ENCODE measurements at places on chromosomes 7 and 10.

DNA sequence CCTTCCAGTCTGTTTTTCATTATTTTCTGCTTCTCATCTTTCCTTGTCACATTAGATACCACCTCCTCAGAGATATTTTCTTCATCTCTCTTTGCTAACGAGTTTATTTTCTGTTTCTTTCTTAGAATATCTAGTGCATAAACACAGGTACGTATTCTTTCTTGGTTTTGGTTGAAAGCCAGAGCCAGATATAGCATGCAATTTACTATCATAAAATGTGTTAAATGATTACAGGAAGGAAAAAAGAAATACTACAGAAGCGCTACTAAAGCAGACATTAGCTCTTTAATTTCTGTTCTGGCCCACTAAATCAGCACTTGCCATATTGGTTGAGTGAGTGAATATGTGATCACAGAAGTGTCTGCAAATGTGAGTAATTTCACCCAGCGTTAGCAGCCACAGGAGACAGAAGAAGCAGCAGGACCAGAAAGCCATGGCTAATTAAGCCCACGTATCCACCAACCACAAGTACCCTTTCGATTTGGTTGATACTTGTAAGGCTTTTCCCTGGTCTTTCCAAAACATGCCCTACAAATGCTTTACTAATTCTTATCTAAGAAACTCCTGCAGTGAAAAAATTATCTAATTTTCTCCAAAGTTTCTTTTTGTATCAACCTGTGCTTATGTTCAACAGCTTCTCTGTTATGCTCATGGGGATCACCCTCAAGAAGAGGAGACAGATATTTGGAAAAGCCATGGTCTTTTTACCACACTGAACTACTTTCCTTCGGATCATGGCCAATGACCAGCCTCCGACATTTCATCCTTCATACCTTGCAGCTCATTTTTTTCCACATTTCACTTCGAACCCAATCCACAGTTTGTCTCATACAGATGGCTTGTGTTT, 23.1 kb upstream of the MACC1 start:
- no peak for DNase-seq

DNA sequence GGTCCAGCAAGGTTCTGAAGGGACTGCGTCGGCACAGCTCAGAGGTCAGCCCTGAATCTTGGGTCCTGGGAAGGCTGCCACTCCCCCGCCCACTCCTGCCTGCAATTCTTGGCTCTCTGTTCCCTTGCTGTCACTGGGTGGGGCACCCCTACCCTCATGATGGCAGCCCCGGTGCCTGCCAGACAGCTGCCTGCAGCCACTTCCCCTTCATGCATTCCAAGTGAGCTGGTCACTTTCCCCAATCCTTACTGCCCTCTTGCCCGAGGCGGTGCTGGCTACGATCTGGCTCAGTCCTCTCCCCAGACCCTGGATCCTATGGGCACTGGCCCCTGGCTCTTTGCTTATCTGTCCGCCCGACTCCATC, 14.2 kb downstream of the MYL10 start:
- peak; percentile 86 for DNase-seq

GRCh38 chr7:98779800-98780587, 89.8 kb downstream of the TMEM130 start:
- DNase-seq, result no peak

- no peak for DNase-seq
These were observed 125.5 kb downstream of the CLEC2L start for GRCh38 chr7:139648941-139649425.

DNA sequence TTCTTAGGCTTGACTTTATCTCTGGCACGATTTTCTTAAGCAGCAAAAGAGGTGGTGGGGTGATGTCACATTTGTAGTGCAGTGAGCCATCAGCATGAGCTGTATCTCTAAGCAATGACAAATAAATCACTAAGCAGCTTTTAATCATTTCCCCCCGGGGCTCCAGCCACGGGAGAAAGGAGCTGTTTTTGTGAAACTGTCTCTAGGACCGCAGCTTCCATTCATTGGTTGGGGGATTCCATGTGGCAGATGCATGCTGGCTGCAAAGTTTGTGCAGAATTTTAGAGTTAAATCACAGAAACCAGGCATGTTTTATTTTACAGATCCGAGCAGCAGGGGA, 464 bp downstream of the KIAA1217 start:
- no peak for DNase-seq

- no peak for DNase-seq
These were observed 20.2 kb upstream of the IKZF1 start for GRCh38 chr7:50284296-50284695.

- DNase-seq, result no peak
These were observed 90.1 kb downstream of the GRM3 start for GRCh38 chr7:86733783-86734182.

DNA sequence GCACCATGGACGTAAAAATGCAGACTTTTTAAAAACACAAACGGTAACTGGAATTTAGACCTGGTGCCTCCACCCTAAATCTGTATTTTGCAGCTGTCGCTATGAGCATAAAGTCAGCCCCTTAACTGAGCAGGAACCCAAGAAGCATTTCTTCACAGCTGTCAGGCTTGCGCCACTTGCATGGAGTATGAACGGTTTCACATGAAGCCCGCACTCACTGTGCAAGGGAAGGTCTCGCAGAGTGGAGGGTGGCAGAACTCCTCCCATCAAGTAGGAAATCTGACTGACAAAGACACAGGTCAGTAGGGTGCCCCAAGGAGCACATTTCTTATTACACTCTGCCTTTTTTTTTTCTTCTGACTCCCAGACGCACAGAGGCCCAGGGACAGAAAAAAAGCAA, 58.5 kb downstream of the ELMO1 start:
- DNase-seq, result no peak

DNA sequence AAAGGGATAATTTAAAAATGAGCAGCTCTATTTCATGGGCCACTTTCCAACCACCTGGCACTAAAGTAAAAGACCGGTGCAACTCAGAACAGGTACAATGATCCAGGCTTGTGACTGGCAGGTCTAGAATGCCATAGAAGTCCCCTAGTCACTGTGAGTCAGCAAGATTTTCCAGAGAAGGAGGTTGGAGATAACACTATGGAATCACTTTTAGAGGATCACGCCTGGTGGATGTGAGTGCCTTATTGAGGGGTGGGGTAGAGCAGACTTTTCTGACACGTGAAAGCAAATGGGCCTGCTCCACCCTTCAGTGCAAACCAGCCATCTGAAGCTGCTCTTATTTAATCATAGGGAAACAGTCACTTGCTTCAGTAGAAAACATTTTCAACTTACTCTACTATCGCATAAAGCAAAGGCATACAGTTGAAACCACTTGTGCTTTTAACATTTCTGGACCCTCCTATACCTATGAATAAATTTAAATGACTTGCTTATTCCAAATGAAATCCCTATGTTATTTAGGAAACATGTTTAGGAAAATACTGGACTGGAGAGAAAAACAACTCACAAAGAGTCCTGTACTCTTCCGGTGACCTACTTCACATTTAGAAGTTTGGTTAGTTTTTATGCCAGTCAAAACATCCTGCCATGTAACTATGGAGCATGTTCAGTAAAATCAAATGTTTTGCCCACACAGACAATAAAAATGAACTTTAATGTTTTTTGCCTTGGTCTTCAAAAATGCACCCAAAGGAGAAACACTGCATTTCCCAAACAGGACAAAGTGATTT, 21.5 kb upstream of the AKR1C1 start:
- DNase-seq, result no peak

DNA sequence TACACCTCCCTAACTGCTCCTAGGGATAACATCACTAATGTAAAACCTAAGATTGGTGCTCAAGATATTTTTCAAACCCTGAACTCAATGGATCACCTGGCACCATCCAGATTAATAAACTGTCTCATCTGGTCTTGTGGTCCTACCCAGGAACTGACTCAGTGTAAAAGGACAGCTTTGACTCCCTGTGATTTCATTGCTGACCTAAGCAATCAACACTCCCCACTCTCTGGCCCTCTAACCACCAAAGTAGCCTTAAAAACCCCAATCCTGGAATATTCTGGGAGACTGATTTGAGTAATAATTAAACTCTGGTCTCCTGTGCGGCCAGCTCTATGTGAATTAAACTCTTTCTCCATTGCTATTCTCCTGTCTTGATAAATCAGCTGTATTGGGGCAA, 6.2 kb upstream of the USP54 start:
- DNase-seq, result no peak

DNA sequence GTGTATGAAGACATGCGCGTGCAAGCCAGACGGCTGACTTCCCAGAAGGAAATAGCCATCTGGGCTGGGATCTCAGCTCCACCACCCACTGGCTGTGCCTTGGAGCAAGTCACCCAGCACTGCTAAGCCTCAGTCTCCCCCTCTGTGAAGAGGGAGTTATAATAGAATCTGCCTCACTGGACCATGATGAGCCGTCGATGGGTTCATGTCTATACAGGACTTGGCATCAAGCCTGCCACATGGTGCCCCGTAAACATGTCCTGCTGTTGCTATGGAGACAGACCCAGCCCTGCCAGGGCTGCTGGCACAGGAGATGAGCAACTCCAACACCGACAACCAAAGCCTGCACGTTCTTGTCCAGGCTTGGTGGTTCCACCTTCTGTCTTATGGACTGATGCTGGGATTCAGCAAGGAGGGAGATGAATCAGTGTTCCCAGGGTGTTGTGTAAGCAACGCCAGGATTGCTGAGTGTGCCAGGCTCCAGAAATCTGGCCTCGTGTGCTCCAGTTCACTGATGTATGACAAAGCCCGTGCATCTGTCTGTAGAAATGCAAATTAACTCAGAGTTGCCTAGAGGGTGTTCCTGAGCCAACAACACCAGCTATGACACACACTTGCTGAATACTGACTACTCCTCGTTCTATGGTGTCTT, 5.6 kb downstream of the GPR15LG start:
- peak; percentile 70 for DNase-seq

- no peak for DNase-seq
These were observed 74.4 kb downstream of the SEPTIN7 start for GRCh38 chr7:35875292-35875691.

DNA sequence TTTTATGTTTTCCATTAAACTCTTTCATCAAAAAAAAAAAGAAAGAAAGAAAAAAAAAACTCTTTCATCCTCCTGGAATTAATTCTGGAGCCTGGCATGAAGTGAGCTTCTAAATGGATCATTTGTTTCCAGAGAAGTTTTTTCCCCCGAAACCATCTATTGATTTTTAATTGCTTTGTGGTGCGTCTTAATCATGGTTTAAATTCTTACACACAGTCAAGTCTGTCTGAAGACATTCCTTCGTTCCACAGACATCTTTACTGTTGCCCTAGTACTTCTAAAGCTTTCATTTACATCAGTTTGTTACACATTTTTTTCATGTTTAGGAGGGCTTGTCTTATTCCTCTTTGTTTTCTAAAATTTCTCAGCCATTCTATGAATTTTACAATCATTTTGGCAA, 493.4 kb upstream of the FOXK1 start:
- DNase-seq, result no peak

DNA sequence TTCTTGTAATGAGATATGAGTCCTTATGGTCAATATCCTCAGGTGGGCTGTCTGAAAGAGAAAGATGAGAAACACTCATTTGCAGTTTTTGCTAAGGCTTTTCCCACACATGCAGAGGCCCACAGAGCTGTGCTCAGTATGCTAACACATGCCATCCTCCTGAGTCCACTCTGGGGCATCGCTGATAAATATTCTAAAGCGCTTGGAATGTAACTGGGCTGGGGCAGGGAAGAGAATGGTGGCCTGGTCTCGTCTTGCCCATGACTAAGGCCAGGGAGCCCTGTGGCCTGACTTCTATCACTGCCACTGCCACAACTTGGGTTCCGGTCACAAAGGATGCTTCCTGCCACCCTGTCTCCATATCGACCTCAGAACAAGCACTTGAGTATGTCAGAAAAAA, 199.7 kb upstream of the FRMD4A start:
- no peak for DNase-seq

GRCh38 chr10:101052285-101052684, 9.5 kb upstream of the KAZALD1 start:
- no peak for DNase-seq

DNA sequence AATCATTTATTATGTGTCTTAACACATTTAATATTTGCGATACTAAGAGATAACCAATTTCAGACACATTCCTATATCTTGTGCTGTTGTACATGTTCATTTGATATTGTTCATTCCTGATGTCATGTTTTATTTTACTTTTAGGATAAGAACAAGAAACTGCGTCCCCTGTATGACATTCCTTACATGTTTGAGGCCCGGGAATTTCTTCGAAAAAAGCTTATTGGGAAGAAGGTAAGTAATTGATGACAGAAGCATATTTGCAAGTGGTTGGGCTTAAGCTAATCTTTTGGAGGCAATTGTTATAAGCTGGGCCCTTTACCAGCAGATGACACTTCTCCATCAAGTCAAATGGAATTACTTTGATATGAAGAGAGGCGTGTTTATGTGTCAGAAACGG, 155.3 kb downstream of the SND1 start:
- no peak for DNase-seq

DNA sequence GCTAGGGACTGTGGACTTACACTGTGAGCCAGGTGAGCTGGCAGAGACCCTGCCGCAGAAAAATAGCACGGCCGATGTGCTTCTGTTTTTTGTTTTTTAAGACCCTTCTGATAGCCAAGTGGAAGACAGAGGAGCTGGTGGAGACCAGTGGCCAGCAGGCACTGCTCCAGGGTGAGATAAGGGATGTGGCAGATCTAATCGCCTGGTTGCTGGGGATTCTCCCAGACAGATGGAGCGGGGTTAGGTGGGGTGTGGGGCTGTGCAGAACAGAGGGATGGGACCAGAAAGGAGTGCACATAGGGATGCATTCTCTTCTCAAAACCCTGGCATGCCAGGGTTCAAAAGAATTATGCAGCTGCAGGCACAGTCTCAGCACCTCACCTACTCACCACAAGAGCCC, 82.2 kb downstream of the VOPP1 start:
- no peak for DNase-seq

DNA sequence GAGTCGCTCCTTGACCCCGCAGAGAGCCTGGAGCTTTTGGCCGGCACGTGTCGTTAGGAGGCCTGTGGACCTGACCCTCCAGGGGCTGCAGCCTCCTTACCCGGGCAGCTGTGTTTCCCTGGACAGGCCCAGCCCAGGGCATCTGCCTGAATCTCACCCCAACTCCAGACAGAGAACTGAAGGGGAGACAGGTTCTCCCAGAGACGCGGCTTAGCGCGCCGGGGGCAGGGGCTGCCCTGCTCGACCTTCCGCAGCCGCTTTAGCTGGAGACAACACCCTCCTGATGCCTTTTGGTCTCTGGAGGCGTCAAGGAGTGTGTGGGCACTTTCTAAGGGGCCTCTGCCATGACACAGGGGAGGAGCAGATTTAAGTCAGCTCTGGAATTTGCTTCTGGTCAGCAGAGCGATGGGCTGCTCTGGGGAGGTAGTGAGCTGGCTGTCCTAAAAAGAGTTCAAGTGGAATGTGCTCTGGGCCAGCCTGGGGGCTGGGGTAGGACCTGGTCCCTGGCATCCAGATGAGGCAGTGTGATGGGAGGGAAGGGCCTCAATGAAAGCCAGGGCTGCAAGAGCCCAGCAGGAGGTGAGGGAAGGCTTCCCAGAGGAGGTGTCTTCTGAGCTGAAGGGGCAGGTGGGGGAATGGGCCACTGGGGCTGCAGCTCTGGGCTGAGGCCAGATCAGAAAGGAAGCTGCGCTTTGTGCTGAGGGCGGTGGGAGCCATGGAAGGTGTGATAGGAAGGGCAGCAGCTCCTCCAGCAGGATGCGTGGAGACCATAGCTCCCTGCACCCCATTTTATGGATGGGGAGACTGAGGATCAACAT, 5.8 kb downstream of the GRIFIN start:
- DNase-seq, result peak; percentile 71
